ENCODE measurements at places on chromosomes 2 and 18.
A peak's percentile ranks its signal among the peaks of the same experiment; 100 is the strongest.

DNA sequence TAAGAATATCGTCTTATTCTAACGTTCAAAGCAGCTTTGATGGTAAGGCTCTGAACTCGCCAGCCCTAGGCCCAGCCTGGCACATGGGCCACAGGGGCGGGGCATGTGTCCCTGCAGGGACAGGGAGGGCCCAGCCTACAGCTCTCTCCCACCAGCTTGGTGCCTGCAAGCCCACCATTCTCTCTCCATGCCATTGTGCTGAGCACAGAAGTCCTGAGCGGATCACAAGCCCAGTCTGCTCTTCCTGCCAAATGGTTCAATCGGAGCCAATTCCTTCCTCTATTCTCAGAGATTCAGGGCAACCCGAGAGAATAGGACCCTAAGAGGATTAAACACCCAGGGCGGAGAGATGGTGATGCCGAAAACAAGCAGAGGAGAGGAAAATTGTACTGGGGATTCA lies 50.3 kb upstream of the APCDD1 start:
- no peak for DNase-seq

DNA sequence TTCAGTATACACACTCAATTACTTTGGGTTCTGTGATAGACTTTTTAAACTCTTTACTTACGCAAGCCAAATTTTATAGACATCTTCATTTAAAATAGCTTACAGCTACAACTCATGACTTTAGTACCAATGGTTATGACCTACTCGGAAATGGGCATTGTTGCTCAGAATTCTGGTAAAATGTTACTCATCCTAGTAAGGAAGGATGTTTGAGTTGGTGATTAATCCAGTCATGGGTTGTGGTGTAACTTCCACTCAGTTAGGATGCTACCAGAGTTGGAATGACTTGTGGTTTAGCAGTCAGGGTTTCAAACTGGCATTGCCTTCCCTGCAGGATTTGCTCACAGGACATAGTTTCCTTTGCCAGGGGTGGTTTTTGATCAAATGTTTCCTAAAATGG lies 7.4 kb upstream of the NPC1 start:
- DNase-seq: no peak

DNA sequence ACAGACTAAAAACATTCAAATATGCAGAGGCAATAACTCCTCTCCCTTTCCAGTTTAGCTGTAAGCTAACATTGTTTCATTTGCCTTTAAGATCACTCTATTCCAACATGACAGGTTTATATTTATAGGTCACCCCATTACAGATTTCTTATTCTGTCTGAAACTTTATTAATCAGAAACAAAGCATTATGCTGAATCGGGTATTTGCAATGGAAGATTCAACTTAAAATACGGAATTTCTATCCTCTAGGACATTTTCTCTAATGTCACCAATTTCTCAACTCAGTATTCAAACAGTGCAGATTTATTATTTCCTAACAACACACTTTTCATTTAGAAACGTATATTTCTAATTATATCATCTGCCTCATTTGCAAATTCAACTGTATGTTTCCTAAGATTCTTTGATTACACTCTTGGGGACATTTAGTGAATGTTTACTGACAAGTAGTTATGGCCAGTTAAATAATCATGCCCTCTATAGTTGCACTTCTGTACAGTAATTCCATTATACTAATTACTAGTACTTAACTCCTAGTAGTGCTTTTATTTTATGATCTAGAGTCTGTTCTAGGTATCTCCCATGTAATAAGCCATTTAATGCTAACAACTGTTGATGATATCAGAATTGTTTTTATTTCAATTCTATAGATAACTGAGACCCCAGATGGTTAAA lies 358.1 kb downstream of the ERBB4 start:
- DNase-seq: no peak

GRCh38 chr2:25237764-25238163 lies 69.4 kb upstream of the POMC start:
- DNase-seq: no peak

GRCh38 chr2:234368861-234369261 lies 128.0 kb downstream of the ARL4C start:
- peak; percentile 78 for DNase-seq

GRCh38 chr2:134020608-134021007 lies 233.3 kb upstream of the MGAT5 start:
- no peak for DNase-seq

DNA sequence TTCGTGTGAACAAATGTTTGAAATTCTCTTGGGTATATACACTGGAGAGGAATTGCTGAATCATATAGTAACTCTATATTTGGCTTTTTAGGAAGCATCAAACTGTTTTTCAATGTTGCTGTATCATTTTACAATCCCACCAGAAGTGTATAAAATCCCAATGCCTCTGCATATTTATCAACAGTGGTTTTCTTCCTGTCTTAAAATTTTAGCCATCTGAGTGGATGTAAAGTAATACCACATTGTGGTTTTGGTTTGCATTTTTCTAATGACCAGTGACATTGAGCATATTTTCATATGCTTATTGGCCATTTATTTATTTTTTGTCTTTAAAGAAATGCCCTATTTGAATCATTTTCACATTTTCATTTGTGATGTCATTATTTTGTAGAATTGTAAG lies 22.8 kb upstream of the LRP1B start:
- no peak for DNase-seq

- DNase-seq: no peak
Measured at GRCh38 chr18:74528478-74528877, 5.8 kb upstream of the CNDP1 start.

DNA sequence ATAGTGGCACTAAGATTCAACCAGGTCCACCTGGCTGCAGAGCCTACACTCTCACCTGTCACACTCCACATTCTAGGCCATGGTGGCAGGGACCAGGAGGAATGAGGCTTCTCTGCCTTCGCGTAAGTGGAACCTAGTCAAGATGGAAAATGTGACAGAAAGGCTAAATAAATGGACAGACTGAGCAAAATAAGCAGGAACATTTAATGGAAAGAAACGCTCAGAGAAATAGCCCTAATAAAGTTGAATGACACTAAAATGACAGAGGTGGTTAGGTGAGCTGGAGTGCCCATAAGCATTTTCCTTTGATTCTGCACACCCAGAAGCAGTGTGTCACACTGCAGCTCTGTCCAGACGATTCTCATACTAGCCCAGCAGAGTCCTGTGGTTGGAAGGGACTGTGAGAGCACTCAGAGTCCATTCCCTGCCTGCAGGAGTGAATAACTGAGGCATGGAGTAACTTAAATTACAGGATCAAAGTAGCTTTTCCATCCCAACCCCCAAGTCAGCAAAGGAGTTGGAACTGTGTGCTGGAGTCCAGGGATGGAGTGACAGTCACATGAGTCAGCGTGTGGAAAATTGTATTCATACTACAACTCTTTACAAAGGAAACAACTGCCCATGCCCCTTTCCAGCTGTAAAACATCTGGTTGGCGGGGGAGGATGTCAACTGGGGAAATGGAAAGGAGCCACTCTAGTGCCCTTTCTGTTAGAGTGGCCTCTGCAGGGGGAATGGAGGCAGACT lies 105.4 kb upstream of the LGALSL start:
- no peak for DNase-seq

DNA sequence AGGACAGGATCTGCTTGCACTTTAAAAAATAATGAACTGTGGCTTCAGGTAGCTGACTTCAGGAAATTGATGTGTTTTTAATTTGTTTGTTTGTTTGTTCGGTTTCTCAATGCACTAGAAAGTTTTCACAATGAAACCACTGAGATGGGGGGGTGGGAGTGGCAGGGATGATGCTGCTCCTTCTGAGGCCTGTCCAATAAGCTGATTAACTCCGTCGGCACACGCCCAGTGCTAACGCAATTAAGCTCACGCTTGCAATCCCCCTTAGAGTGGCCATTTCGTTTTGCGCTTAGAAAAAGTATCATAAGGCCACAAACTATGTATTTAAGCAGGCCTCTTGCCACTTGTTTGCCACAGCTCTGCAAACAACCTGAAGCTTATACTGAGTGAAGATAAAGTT lies 12.5 kb upstream of the GPR39 start:
- DNase-seq: no peak

DNA sequence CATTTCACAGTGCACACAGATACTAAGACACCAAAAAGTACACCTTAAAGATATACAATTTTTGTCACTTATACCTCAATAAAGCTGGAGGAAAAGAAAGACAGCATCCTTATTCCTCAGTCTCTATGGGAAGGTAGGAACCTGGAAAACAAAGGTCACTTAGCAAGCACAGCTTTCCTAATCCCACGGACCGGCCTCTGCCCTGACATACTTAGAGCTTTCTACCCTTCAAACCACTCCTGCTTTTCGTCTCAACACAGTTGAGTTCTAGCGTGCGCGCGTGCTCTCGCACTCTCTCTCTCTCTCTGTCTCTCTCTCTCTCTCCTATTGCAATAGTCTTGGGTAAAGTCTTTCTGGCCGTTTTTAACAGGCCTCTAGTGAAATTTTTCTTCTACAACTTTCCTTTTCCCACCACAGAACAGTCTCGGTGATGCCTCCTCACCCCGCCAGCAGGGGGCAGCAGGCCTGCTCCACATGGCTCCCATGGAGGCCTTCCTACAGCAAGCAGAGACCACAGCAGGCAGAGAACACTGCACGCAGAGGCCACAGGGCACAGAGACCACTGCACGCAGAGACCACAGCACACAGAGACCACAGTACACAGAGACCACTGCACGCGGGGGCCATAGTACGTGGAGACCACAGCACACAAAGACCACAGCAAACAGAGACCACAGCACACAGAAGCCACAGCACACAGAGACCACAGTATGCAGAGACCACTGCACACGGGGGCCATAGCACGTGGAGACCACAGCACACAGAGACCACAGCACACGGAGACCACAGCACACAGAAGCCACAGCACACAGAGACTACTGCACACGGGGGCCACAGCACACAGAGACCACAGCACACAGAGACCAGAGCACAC lies 106.9 kb downstream of the FBXO15 start:
- DNase-seq: peak; percentile 17

GRCh38 chr18:708096-708495 lies 4.3 kb downstream of the ENOSF1 start:
- DNase-seq: no peak

DNA sequence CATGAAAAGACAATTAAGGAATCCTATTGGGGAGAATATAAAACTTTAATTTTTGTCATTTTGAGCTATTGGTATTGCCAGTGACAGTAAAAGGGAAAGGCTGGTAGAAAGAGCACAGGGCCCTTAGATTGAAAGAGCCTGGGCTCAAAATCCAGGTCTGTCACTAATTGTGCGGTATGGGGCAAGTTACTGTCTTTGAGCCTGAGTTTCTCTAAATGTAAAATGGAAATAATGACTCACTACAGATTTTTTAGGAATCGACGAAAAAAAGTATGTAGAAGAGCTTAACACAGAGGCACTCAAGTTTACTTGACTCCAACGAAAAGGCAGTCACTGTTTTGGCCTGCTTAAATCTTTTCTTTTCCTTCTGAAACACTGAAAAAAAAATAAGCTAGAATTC lies 7.0 kb downstream of the NDUFV2 start:
- DNase-seq: no peak

- no peak for DNase-seq
Measured at GRCh38 chr18:55083461-55083860, 124.2 kb upstream of the CCDC68 start.

DNA sequence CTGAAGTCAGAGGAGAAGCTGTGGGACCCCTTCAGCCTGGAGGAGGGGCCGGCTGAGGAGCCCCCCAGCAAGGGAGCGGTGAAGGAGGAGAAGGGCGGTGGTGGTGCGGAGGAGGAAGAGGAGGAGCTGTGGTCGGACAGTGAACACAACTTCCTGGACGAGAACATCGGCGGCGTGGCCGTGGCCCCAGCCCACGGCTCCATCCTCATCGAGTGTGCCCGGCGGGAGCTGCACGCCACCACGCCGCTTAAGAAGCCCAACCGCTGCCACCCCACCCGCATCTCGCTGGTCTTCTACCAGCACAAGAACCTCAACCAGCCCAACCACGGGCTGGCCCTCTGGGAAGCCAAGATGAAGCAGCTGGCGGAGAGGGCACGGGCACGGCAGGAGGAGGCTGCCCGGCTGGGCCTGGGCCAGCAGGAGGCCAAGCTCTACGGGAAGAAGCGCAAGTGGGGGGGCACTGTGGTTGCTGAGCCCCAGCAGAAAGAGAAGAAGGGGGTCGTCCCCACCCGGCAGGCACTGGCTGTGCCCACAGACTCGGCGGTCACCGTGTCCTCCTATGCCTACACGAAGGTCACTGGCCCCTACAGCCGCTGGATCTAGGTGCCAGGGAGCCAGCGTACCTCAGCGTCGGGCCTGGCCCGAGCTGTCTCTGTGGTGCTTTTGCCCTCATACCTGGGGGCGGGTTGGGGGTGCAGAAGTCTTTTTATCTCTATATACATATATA lies 46.0 kb downstream of the BOLA3 start:
- no peak for DNase-seq

Measured in NCI-H2081 (cell line).